ENCODE measurements at places on chromosomes 7 and 10.

GRCh38 chr7:105662998-105663397 is 81.7 kb upstream of the EFCAB10 start:
- DNase-seq = no peak

DNA sequence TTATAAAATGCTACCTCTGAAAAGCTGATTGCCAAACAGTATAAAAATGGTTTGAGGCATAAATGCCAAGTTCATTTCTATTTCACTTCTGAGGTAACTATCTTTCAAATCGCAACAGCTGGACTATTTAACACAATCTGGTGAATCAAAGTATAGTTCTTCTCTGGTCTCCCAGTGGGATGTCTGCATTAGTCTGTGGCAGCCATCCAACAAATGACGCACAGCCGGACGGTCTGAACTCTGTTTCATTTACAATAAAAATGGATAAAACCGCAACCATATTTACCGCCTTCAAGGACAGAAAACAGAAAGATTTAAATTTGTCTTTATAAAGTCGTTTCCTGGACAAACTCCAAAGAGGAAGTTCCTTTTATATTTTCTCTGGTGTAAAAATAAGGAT is 41.9 kb downstream of the ENO4 start:
- peak; percentile 42 for DNase-seq

GRCh38 chr7:27868131-27868550 is 128.2 kb downstream of the TAX1BP1 start:
- DNase-seq = no peak

GRCh38 chr10:1266033-1266802 is 210.0 kb downstream of the WDR37 start:
- DNase-seq = no peak

GRCh38 chr10:97498076-97498840 is at the start of gene MMS19:
Gene MMS19, minus strand, starts transcription at chr10:97498422. Its CDS starts 38 bp downstream, at chr10:97498384.
- peak; percentile 95 for DNase-seq

DNA sequence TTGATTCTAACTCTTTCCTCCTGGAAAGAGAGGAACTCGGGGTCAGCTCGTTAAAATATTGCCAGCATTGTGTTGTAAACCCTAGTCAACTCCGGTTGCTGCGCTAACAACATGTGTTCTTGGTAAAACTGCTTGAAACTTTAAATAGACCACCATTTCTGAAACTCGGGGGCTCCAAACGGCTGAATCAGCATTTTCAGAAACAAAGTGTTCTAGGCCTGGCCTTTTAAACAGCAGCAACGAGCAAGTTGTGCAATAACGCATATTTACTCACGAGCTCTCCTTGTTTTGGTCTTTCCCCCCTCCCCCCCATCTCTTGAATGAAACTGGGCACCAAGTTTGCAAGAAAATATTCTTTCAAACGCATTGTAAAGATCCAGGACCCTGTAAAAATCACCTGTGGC is 9.2 kb upstream of the GRB10 start:
- no peak for DNase-seq

DNA sequence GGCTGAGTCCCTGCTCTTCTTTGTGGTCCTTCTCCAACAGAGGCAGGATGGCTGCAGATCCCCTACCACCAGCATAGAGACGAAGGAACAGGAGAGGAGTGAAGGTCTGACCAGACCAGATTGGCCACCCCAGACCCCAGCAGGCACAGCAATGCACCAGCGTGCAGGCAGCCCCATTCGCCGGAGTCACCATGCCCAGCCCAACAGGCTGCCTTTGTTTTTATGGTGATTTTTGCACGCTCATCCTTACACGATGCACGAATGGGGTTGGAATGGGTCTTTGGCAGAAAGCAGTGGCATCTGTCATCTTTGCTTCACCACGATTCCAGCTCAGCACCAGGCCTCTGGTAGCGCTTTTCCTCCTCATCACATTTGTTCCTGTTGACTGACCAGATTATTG is 427.6 kb downstream of the INHBA start:
- no peak for DNase-seq

DNA sequence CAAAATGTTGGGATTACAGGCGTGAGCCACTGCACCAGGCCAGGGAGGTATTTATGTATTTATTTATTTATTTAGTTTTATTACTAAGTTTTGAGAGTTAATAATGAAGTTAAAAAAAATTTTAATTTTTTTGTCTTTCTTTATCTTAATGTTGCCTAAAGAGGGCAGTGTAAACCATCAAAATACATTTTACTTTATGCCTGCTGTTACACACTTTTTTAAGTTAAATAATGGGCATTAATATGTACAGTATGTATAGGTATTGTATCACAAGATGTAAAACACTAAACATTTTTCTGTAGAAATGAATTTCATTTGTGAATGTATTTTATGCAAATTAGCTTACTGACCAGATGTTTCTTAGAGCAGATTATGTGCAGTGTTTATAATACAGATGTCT is 129.4 kb downstream of the AASS start:
- no peak for DNase-seq

- no peak for DNase-seq
Observed at GRCh38 chr10:3045471-3046209, 21.7 kb upstream of the PFKP start.

DNA sequence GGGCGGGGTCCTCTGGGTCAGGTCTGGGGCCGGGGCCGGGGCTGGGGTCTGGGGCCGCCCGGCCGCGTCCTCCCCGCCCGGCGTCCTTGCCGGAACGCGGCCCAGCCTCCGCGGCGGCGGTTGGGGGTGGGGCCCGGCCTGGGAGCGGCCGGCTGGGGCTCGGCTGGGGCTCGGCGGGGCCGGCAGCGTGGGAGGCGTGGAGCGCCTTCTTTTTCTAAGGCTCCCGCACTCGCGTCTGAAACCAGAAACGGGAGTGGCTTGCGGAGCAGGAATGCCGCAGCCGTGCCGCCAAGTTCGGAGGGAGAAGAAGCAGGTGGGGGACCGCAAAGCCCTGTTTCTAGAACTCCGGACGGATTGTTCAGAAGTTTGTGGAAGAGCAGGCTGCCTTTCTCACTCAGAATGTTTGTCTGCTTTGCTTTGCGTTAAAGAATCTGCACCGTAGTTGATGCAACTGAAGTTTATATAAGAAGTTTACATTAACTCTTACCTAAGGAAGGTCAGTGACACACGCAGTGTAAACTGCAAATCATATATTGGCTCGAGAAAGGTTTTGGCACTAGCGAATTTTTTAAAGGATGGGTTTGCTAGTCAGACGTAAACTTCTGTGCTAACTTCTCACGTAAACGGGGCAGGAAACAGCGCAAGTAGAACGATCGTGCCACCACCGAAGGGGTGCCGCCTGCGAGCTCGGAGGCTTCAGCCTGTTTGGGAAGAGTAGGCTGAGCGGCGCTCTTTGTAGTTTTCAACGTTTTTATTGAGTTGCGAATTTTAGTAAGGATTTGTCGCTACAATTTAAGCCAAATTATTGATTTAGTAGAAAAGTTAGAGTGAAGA is 729 bp downstream of the DNAJB6 start:
- DNase-seq = no peak

DNA sequence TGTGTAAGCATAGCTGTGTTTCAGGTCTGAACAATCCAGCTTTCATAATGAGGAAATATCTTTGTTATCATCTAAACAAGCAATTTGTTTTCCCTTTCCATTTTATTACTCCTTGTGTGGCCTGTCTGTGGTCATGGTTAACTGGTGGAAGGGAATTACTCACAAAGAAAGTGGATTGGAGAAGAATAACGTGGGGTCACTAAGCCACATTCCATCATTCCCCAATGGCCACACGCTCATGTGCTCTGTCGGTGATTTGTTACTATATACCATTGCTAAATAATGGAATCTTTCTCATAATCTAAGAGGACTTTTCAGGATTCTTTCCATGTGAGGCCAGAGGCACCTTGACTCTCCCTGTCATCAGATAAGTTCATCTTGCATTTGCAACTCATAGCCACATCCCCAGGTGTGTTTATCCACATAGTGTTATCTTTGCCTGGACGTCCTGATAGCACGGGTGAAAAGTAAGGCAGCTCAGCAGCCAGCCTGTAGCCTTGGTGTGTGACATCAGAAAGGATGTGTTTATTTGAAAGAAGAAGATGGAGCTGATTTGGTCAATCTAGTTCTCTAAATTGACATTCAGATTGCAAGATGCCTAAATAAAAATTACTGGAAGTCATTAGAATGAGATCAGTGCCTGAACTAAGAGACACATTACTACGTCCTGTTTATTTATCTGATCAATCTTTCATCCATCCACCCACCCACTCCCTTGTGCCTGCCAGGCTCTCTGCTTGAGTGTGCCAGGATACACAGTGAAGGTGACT is 128.9 kb downstream of the CELF2 start:
- DNase-seq = no peak

- no peak for DNase-seq
Observed at GRCh38 chr7:3193379-3194120, 107.5 kb upstream of the SDK1 start.

GRCh38 chr10:78688230-78688900 is 380.4 kb upstream of the ZMIZ1 start:
- DNase-seq = no peak

DNA sequence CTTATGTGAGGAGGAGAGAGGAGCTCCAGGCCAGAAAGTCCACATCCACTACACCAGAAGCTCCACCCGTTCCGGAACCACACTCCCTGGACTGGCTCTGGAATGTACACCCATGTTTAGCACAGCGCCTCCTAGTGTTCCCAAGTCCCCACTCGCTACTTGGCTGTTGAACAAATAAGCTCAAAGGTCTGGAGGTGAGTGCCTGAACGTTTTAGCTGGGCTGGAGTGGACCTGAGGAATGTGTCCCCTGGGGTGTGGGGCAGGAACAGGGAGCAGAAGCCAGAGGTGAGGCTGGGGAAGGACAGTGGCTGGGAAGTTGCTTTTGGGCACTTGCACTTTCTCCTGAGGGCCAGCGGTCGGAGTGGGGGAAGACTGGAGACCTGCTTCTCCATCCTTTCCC is 164.1 kb upstream of the CDCA7L start:
- no peak for DNase-seq

GRCh38 chr7:86598311-86598710 is 45.4 kb upstream of the GRM3 start:
- DNase-seq = no peak

- DNase-seq = no peak
Observed at GRCh38 chr7:80937336-80937735, 18.5 kb upstream of the SEMA3C start.

DNA sequence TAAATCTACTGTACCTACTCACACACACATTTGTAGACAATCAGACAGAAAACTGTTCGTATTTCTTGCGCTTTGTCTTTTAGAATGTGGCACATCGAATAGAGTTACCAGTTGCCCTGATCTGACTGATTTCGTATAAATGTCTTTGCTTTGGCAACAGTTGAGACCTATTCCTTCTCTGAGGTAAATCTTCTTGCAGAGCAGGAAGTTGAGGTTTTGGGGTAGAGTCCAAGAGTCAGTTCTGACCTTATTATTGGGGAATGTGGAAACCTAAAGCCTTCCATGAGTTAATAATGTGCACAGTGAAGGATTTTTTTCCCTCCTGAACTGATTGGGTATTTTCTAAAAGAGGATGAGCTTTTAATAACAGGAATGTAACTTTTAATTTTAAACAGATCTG is 135.3 kb downstream of the KIAA1217 start:
- no peak for DNase-seq

GRCh38 chr10:35640951-35641675 is 983 bp downstream of the FZD8 start:
- no peak for DNase-seq

- DNase-seq = no peak
Observed at GRCh38 chr10:78588194-78588811, 480.5 kb upstream of the ZMIZ1 start.

- no peak for DNase-seq
Observed at GRCh38 chr7:88401009-88401623, 94.4 kb upstream of the STEAP4 start.

DNA sequence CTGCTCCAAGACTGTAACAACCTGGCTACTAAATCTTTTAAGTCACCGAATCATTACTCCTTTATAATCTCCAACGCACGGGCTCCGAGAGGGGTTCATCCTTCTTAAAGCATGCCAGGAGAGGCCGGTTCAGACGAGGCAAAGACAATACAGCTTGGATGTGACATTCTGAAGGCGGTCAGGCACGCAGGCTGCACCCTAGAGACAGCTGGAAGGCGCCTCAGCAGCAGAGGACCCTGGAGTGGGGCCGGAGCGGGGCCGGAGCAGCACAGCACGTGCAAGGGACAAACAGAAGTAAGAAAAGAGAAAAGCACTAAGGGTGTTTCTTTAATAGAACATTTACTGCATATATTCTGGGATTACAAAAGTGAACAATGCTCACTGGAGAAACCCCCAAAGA is 97.8 kb upstream of the PPP2R2D start:
- no peak for DNase-seq

- no peak for DNase-seq
Observed at GRCh38 chr10:30057421-30057841, 2.0 kb downstream of the JCAD start.

DNA sequence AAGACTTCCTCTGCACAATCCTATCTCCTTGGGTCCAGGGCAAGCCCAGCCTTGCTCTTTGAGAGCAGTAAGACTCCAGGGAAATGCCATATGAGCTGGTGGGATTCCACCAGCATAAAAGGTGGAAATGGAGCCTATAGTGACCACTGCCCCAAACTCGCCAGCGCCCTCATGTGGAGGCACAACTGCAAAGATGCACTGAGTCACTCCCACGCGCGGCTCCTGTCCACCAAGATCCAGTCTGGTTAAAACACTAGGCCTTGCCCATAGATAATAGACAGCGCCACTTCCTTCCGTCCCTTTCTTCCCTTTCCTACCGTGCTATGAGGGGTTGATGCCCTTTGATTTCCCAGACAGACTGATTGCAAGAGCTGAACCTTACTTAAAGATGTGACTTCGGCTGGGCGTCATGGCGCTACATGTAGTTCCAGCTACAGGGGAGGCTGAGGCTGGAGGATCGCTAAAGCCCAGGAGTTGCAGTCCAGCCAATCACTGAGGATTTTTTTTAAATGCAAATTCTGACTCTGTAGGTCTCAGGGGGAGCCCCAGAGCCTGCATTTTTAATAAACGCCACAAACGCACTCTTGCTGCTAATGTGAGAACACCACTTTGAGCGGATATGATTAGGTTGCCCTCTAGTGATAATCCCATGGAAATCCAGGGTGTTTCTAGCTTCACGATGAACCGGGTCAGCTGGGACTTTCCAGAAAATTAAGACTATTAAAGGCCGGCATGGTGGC is 136.5 kb downstream of the EPC1 start:
- DNase-seq = no peak

Measured in left renal pelvis (tissue), 4 donors.